ENCODE measurements at places on chromosomes 2 and 18.
A peak's percentile ranks its signal among the peaks of the same experiment; 100 is the strongest.

GRCh38 chr18:384897-385296 lies 115.6 kb downstream of the COLEC12 start:
- DNase-seq, result no peak

DNA sequence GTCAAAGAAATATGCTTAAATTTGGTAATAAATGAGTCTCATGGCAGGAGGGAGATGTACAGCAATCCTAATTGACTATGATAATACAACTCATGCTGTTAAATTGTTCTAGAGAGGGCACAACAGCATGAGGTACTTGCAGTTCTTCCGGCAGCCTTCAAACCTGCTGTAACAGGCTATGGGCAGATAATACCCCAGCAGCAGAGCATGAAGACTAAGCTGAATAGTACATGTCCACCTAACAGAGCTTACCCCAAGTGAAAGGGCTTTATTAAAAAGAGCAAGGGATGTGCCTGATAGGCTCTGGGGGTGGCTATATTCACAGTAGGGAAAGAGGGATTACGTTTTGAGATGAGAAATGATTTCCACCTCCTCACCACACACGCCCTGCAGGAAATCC lies 28.9 kb downstream of the MRO start:
- DNase-seq, result no peak

- peak; percentile 15 for DNase-seq
Measured at GRCh38 chr2:172554352-172555271, 1.3 kb upstream of the PDK1 start.

DNA sequence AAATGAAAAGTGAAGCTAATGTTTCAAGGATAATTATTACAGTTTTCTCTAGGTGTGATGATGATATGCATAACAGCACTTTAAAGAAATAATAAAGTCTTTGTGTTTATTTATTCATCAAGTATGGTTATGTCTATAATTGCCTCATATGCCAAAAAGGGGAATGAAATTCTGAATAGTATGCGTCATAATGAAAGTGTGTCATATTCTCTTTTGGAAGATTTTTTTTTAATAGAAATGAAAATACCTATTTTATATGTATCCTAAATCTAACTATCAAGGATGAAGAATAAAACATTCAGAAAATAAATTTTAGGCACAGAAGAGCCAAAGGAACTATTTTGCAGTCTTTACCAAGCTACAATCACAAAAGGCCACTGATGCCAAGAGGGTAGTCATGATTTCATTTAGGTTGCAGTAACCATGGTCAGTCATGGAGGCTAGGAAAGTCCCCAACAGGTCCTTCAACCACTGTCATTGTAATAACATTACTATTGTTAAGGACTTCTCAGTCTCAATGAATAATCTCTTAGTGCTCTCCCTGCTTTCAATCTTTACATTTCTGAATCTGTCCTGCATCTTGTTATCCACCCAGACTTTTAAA lies 712.5 kb downstream of the DCDC2C start:
- DNase-seq, result no peak

DNA sequence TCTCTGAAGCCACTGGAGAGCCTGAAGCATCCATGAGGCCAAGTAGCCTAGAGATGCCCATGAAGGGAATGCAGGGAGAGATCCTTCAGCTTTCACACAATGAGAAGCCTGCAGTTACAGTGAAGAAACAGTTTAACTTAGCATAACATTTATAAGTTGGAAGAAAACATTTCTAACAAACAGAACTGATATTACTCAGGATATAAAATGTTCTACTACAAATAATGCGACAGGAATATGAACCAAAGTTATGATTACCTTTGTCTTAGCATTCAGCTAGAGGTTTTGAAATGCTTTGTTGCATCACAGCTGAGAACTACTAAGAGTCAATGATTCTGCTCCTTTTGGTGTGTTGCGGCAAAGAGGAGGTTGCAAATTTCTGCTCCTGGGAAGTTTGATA lies 6.9 kb upstream of the KYNU start:
- DNase-seq, result no peak

Data from stimulated activated naive CD8-positive, alpha-beta T cell treated with anti-CD3 and anti-CD28 coated beads, Interleukin-15, Interleukin-2, amounts not matched to agents 100 U/mL and 50 U/mL, for 24 hours (primary cell).